Camera-type eye (tissue), 1 donor: ENCODE measurements at places on chromosomes 5 and 9. TPM values are rescaled to one million over a fixed set of nuclear protein-coding genes. Genes with fewer than 3 reads are reported as not detected.

Gene IRX4
- total RNA-seq, result 0.55 TPM

Gene PHYHD1
- total RNA-seq, result 19.4 TPM

Gene F2RL2
- 4.0 TPM for total RNA-seq

Gene LPAR1
- 50.1 TPM for total RNA-seq

Gene ZNF608
- total RNA-seq, result 144 TPM

Gene GNA14
- 4.3 TPM for total RNA-seq
